Stimulated activated effector memory CD8-positive, alpha-beta T cell treated with anti-CD3 and anti-CD28 coated beads, Interleukin-12 subunit alpha, Interleukin-12 subunit beta, amount 100 ng/mL, for 72 hours (primary cell): ENCODE measurements at places on chromosomes 7 and 10.

DNA sequence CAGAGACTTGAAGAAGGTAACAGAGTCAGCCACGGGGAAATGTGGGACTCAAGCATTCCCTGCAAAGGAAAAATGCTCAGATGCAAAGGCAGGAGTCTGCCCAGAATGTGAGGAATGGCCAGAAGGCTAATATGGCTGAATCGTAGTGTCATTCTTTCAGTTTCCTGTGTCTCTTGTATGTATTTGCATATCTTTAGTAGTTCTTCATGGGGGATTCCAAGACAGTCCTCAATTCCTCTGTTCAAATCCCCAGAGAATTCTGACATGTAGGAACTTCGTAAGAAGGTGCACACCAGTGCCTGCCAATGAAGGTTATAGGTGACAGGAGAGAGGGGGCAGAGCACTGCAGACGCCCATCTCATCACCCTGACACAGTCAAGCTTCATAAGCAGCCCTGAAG lies 154.4 kb downstream of the CACNB2 start:
- no peak for DNase-seq

DNA sequence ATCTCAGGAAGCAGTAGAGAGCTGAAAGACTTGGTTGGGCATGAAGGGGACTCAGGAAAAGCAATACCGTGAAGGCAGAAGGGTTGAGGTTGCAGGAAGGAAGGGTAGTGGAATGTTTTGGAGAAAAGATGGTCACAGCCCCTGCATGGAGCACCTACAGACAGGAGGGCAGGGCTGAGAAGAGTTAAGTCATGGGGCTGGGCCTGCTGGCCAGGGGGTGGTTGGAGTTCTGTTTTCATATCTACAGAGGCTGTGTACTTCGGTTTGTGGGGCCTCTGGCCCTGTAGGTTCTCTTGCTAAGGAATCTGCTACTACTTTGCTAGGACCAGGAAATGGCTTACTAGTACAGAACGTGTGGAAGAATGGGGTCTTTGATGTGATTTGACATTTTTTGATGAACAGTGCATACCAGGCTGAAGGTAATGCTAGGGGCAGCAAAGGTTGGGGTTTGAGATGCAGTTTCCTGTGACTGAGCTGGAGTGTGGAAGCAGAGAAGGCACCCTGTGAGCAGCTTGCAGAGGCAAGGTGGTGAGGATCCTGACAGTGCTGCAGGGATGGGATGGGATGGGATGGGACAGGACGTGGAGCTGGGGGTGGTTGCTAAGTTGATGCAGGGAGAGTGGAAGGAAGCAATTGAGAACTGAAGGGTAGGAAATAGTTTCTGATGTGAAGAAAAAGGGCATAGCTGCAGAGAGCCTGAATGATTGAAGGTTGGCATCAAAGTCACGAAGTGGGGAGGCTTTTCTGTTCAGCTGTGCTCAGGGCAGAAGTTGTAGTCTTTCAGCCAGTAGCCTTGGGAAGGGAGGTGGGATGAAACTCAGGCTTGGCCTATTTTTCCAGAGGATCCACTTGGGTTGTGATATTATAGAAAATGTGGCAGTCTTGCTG lies 7.8 kb downstream of the RPS24 start:
- DNase-seq: no peak

GRCh38 chr7:80929619-80930018 lies 10.8 kb upstream of the SEMA3C start:
- DNase-seq: no peak

GRCh38 chr7:16063716-16064675 lies 357.3 kb downstream of the CRPPA start:
- DNase-seq: no peak

GRCh38 chr7:95859429-95859828 lies 87.1 kb downstream of the DYNC1I1 start:
- no peak for DNase-seq

GRCh38 chr7:117654780-117655179 lies 175.0 kb downstream of the CFTR start:
- no peak for DNase-seq

DNA sequence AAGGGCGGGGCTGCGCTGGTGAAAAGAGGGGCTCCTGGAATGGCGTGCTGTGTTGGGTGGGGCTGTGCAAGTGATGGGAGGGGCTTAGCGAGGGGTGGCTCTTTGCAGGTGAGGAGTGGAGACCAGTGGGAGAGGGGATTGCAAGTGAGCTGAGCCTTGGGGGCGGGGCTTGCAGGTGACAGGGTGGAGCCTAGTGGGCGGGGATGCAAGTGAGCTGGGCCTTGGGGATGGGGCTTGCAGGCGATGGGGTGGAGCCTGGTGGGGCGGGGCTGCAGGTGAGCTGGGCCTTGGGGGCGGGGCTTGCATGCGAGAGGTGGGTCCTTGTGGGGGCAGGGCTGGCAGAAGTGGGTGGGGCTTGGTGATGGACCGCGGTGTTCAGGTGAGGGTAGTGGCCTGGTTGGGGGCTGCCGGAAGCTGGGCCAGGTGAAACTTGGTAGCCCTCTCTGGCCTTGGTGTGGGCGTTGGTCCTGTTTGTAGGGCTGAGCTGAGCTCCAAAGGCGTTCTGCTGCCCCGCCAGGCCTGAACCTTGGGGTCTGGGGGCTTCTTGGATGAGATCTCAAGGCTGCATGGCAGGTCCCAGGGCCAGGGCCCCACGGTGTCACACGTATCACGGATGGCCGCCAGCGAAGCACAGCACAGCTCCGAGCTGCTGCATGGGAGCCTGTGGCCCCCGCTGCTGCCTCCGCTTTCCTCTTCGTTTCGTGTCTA lies 743 bp upstream of the PITRM1 start:
- DNase-seq: no peak

DNA sequence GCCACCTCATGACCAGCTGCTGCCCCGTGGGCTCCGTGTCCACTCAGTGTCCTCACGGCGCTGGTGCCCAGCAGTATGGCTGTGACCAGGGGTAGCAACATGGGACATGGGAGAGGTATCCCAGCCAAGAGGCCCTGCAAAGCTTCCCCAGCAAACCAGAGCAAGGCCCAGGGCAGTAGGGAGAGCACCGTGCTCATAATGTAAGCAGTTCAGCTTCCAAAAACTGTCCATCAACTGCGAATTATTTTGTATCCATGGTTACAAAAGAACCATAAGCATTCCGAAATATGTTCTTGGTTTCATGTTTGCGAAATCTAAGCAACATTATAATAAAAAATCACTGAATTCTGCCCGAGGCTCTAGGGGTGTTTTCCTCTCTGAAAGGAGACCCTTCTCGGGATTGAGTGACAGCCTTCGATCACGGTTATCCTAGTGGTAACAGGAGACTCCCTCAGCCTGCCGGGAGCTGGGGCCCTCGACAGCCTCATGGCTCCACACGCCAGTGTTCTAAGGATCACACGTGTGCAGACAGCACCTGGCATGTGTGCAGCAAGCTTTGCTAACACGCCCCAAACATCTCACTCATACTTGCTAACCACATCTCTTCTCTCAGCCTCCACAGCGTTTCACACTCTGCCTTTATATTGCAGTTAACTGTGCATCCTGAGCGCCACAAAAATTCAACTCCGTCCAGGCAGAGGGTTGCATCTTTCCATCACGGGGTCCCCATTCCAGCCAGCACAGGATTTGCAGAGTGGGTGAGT lies 117.6 kb downstream of the DIP2C start:
- DNase-seq: no peak

DNA sequence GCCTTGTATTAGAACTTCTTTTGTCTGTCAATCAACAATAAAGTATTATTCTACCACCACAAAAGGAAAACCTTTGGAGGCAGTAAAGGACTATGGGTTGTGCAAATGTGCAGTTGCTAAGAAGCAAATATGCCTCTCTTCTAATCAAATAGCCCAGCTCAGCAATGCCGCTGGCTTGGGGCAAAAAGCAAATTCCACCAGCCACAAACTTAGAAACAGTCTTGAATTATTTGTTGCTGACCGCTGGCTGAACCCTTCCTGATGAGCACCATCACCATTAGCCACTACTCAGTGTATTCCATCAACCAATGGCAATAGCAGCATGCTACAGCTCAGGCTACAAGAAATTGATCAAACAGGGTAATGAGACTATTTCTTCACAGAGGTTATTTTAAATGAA lies 51.0 kb downstream of the SKAP2 start:
- DNase-seq: no peak

DNA sequence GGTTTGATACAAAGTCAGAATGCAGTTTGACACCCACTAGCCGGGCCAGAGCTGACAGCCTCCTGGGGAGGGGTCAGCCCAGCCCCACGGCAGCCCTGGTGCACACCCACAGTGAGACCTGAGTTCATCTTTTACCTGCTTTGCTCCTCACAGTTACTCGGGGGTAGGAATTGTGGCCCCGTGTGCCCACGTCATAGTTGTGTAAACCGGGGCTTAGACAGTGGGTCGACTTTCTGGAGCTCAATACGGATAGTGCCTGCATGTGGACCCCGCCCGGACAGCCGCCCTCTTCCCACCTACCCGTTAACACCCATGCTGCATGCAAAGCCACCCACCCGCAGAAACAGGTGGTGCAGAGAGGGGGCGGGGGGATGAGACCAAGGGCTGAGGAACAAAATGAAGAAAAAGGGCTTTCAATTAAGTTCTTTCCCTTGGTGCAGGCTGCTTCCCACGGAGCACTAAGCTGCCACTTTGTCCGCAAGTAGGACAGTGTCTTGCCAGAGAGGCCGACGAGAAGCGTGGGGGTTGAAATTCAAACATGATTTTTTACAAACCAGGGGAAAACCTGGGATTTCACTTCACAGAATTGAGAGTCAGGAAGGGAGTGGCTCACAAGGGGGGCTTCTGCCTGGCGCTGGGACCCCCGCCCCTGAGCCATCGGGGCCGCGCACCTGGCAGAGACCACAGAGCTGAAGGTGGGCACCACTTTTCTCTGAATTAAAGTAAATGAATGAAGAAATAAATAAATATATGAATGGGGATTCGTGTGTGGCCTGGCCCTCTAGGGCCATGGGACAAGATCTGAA lies 24.6 kb upstream of the FOXL3 start:
- DNase-seq: no peak

GRCh38 chr10:94324609-94325233 lies 38.0 kb downstream of the NOC3L start:
- no peak for DNase-seq

- DNase-seq: no peak
These were observed 15.9 kb upstream of the PON3 start for GRCh38 chr7:95412075-95412474.

DNA sequence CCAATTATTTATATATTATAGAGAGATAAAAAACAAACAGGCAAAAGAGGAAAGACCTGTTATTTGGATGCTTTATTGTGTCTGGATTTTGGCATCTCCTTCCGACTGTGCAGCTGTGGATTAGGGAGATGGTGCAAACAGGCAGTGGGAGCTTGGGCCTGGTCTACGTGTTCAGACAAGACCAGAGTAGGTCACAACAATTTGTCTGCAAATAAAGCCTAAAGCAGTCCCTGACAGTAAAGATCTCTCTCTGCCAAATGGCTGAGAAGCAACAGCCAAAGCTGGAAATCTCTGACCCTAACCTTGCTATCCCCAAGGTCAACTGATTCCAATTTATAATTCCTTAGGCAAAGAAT lies 82.0 kb downstream of the ABLIM1 start:
- no peak for DNase-seq

DNA sequence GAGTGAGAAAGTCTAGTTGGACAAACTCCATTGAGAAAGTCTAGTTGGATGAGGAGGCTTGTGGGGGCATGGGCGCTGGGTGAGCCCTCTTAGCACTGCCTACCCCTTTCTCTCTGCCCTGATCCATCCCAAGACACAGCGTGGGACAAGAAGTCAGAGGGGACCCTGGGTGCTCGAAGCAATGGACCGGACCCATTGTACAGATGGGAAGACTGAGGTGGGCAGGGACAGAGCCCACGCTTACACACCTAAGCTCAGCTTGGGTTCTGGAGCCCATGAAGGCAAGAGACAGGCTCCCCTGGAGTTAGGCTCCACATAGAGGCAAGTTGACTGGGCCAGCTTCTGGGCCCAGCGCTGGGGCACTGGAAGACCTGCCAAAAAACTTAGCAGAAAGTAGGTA lies 126.8 kb upstream of the TNRC18 start:
- DNase-seq: no peak

GRCh38 chr10:6120691-6121090 lies 31.9 kb downstream of the RBM17 start:
- no peak for DNase-seq

- DNase-seq: no peak
These were observed 78.9 kb downstream of the UNCX start for GRCh38 chr7:1311406-1312135.

DNA sequence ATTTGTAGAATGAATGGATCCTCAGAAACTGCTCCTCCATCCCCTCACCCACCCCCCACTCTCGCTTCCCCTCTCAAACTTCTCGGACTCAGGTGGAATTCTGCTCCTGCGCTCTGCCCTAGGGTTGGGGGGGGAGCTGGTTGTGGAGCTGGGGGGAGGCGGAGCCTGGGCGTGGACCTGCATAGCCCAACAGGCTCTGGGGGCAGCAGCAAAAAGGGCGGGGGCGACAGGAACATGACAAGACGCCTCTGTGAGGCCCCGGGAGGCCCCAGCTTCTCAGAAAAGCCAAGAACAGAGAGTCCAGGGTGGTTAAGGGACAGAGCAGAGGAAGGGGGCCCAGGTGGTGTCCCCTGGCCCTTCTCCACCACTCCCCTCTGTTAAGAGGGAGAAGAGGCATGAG lies 3.5 kb downstream of the TSC22D4 start:
- DNase-seq: no peak
